ENCODE measurements at places on chromosomes 1 and 21.

DNA sequence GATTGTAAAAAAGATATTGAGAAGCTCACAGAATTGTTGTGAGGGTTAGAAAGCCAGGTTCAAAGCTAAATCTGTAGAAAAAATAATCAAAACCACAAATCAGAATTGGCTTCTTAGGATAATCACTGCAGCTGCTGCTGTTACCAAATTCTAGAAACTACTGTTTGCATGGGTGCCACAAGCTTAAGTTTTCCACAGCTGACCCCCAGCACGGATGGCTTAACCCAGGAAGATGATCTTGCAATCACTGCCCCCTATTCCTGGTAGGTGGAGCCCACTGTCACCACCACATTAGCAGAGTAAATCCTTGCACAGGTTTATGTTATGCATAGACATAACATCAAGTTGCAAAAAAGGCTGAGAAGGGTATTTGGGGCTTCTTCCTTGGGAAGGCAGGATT is 877.8 kb upstream of the ADGRL2 start:
- DNase-seq: no peak

- no peak for DNase-seq
Measured at GRCh38 chr1:232221802-232222499, 408.0 kb downstream of the SIPA1L2 start.

- DNase-seq: no peak
Measured at GRCh38 chr1:56397409-56397808, 182.0 kb downstream of the PLPP3 start.

GRCh38 chr1:52159033-52159789 is 17.3 kb downstream of the ZFYVE9 start:
- no peak for DNase-seq

DNA sequence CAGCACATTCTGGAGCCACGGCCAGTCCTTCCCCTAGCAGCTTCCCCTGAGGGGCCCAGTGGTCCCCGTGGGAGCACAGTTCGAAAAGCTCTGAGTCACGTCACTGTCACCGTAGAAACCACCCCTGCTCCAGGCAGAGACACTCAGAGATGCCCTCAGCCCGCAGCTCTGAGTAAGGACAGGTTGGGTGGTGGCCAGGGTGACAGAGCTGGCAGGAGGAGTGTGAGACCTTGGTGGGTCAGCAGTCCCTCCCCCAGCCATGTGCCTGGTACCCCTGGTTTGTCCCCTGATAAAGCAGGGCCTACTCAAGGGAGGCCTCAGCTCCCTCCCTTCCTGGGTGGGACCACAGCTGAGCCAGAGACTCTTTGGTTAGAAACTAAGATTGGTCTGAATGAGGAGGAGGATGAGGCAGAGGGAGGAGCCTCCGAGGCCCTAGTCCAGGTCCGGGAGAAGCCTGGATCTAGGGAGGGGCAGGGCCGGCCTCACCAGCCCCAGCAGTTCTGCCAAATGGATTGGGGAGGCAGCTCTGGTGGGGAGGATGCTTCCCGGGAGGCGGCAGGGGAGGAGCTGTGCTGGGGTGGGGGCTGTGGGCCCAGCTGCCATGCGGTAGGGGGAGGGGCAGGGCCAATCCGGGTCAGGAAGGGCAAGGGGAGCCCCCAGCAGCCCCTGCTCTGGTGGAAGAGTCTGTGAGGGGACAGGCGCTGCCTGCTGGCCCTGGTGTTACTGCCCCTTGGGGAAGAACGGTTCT is 55.2 kb downstream of the SLC9A1 start:
- no peak for DNase-seq

- no peak for DNase-seq
Measured at GRCh38 chr1:157139052-157139715, 989 bp upstream of the ETV3 start.

DNA sequence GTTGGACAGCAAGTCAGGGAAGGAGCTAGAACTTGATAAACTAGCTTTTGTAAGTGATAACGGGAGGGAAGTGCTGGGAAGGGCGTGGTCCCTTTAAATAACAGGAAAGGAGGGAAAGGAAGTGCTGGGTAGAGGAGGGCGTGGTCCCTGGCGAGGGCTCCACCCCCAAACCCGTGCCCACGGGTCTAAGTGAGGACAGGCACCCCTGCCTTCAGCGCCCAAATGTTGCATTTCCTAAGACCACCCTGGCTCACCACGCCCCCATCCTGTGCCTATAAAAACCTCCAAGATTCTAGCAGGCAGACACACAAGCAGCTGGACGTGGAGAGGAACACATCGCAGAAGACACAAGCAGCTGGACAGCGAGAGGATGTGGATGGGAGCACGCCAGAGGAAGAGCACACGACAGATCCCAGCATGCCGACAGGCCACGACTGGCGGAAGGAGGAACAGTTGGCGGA is 58.5 kb downstream of the PALMD start:
- no peak for DNase-seq

- DNase-seq: no peak
Measured at GRCh38 chr21:42157606-42158310, 61.2 kb upstream of the ABCG1 start.

DNA sequence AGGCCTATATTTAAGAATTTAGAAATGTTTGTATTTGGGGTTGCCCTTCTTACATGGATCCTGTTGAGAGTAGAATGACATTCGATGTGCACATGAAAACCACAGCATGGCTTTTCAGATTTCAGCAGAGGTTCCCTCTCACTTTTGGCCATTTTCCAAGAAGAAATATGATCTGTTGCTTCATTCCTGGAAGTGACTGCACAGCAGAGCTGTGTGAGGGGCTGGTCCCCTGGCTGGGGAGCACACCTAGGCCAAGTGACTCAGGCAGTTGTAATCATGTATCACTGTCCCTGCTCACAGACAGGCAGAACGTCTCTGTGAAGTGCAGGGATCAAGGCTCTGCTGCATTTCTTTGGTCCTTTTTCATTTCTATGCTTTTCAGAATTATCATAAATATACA is 32.3 kb downstream of the AGT start:
- DNase-seq: no peak

DNA sequence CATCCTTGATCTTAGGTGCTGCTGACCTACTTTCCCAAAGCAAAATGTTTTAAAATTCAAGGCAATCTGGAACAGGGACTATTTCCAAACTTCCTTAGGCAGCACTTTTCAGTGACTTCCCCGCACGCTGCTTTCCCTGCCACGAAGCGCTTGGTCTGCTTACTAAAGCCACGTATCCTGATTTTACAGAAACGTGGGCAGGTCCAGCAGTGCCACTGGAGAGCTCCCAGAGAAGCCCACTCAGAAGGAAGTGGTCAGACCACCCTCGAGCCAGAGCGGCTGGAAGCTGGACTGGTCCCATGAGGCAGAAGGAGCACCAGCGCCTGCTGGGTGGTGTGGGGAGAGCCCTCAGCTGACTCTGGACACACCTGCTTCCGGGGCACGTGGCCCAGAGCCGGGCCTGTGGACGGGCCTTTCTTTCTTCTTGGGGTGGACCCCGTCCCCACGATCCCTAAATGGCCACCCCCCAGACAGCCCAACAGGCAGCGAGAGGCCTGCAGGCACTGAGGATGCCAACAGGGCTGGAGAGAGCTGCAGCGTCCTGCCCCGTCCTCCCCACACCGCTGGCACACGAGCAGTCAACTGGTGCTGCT is 23.2 kb downstream of the PTTG1IP start:
- DNase-seq: no peak

DNA sequence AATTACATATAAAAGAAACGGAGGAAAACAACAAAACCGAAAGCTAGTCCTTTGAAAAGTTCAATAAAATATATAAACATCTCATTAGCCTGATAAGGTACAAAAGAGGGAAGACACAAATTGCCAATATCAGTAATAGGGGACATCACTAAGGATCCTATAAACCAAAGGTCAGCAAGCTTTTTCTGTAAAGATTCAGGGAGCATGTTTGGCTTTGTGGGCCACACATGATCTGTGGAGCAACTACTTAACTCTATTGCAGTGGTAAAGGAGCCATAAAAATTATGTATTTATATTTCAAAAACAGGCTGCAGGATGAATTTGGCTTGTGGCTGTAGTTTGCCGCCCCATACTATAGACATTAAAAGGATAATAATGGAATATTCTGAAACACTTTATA is 5.5 kb upstream of the NSUN4 start:
- DNase-seq: no peak

- DNase-seq: no peak
Measured at GRCh38 chr1:8061673-8062386, 35.7 kb upstream of the ERRFI1 start.
